ENCODE measurements at places on chromosomes 12 and 14.

DNA sequence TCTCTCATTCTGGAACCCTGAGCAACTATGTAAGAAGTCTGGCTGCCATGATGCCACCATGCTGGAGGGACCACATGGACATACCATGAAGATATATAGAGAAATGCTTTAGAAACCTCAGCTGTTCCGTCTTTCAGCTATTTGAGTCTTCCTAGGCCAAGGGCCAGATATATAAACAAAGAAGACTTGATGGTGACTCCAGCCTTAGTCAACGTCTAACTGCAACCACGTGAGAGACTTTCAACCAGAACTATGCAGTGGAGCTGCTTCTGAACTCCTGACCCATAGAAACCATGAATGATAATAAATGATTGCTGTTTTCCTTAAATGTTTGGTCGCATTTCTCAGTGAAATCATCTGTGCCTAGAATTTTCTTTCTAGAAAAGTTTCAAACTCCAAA lies 20.0 kb upstream of the KITLG start:
- DNase-seq, result no peak

DNA sequence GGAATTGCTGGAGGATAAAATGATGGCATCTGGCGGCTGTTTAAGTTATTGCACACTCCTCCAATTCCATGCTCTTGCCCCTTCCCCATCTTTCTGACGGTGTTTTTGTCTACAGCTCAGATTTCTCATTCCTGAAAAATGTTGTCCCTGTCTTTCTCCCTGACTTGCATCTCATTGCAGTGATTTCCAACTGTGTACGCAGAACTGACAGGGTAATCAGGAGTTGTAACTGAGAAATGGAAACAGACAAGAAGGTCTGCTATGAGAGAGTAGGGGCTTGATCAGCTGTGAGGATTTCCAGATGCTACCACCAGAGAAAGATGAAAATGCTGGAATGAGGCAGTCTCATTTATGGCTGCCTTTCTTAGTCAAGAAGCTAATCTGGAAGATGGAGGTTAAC lies 1.3 kb downstream of the ERP27 start:
- DNase-seq, result no peak

DNA sequence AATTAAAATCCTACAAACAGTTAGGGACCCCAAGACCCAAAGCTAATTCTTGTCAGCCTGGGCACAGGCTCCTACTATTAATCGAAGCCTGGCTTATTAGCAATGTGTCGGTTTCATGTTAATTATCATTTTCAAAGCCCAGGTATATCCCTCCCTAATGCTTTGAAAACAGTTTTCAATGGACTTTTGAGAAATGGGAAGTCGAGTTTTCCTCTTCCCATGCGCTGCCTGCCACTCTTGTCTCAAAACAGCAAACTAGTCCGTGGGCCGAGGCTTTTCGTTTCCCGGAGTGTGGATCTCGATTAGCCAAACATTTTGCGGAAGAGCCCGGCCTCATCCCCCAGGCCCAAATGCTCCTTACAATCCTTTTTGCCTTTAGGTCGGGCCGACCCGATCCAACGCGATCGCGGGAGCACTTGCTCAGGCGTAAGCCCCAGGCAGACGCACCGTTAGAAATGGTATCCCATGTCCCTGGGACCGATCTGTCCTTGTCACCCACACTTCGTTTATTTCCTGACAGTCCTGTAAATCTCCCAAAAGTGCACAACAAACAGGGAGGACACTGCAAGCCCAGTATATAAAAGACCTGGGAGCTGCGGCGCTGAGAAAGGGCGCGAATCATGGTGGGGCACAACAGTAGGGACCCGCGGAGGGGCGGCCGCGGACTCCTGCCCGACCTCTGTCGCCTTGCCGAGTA lies 1.5 kb downstream of the SIX6 start:
- DNase-seq, result no peak

- peak; percentile 55 for DNase-seq
These were observed 2.5 kb downstream of the PTPN6 start for GRCh38 chr12:6953442-6954315.

GRCh38 chr12:81077329-81077685 lies 572 bp upstream of the ACSS3 start:
- DNase-seq, result peak; percentile 41

DNA sequence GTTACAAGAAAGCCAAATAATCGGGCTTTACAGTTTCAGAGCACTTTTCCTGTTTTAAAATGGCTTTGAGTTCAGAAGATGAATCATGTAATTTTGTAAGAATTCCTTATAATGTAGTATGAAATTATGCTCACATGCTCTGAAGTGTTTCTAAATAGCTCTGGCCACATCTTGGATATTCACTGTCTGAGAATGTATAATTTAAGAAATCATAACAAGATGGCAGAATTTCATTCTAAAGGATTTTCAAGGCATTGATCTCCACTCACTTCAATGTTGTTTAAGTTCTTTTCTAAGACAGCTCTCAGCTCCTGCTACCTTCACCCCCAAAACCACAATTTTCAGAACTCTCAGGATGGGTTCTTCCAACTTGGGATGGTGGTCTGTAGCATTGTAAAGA lies 180.1 kb downstream of the DACT1 start:
- DNase-seq, result no peak

DNA sequence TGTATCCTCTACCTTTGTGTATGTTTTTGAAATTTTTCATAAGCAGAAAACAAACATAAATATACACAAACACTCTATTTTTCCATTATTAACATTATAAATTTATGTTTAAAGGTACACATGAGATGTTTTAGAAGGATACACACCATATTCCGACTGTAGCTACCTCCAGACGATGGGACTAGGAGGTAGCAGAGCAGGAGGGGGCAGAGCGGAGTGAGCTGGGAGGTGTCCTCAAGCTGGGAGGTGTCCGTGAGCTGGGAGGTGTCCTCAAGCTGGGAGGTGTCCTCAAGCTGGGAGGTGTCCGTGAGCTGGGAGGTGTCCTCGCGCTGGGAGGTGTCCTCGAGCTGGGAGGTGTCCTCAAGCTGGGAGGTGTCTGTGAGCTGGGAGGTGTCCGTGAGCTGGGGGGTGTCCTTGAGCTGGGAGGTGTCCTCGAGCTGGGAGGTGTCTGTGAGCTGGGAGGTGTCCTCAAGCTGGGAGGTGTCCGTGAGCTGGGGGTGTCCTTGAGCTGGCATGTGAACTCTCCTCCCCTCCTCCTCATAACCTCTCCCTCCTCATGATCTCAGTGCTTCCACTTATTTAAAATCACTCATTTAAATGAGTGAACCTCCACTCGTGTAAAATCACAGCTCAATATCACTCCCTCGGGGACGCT lies 346.9 kb upstream of the SFSWAP start:
- no peak for DNase-seq

DNA sequence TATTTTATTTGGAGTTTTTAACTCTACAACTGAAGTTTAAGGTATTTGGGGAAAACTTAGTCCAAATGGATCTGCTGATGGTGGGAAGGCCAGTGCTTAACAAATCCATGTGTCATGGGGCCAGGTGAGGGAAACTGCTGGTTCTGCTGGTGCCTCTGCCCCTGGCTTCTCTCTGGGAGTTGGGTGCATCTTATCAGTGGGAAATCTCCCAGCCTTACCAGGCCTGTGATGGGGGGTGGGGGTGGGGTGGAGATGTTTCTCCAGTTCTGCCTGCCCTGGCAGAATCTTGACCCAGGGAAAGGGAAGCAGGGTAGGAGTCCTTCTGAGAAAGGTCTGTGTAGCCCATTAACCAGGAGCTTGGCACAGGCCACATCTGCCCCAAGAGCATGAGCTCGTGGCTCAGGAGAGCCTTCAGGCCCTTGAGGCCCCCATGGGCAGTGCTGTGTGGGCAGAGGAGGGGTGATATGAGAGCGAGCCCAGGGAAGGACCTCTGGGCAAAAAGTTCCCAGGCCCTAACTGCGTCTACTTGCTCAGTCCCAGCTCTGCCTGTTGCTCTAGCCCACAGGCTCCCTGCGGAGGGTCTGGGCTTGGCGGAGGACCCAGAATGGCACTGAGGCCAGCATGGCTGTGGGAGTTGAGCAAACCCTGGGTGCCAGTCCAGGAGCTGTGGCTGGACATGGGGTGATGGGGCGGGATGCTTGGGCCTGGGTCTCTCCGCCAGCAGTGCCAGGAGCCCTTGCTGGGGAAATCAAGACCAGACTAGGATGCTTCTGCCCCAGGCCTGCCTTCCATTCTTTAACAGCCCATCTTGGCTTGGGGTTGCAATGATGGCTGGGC lies 18.2 kb downstream of the VASH1 start:
- no peak for DNase-seq

- DNase-seq, result no peak
These were observed 44.4 kb downstream of the PLEKHG7 start for GRCh38 chr12:92747151-92747550.

DNA sequence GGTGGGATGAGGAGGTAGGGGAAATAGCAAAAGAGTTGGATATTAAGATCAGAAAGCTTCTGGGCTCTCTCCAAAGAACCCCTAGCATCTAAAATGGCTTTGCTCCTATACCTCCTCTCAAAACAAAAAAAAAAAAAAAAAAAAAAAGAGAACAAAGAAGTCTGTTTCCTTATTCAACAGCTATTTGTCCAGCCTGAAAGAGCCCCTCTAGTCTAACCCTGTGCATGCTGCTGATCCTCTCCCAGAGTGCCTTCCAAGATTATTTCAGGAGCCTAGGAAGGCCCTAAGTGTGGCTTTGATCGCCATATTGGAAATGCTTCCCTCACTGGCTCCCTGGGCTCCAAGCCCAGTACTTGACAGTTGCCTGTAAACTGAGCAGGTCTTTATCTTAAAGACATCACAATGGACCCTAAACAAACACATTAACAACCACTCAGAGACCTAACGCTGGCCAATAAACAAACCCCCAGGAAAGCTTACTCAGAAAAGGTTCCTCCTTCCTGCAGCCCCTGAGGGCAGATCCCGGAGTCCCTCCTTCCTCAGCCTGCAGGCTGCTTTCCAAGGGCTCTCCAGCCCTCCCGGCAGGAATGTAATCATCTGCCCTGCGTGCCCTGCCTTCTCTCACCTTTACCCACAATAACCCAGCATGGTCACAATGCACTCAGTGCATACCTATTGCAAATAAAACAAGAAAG lies 17.4 kb upstream of the COL2A1 start:
- DNase-seq, result no peak

DNA sequence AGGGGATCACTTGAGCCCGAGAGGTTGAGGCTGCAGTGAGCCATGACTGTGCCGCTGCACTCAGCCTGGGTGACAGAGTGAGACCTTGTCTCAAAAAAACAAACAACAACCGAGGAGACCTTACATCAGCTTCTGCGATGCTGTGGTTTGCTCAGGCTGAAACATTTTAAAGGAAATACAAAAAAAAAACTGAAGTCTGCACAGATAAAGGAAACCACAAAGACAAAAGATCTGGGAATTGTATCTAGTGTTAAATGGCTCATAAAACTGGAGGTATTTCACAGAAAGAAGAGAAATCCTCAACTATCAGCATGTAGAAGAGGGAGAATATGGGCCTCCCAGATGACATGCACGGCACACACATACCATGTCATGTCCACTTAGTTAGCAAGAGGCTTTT lies 60.3 kb upstream of the VPS33A start:
- no peak for DNase-seq

DNA sequence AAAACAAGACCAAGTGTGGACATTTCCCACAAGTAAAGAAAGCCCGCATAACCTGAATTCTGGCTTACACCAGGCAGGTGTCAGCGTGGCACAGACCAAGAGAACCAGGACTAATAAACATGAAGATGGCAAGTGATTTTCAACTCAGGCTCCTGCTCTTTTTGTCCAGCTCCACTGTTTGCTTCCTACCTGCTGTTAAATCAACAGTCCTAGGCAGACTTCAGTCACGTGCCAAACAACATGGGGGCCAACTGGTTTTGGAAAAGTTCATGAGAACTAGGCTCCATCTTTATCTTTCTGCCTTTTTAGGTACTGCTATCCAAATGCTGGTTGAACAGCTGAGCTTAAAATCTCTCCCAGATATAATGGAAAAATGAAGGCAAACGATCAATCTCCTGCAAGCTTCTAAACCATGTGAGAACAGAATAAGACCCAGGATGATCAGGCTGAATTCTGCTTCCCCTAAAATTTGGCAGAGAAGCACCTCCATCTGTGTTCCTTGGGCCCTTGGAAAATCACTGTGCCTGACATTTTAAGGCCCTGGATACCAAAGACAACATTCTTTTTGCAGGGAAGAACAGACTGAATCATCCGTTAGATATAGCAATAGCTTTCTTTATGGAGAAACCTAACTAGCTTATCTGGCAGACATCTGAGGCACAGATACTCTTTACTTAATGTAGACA lies 215.6 kb upstream of the USP15 start:
- DNase-seq, result no peak

GRCh38 chr12:82714427-82714826 lies 27.7 kb downstream of the TMTC2 start:
- no peak for DNase-seq

Data from endothelial cell (in vitro differentiated cells).